MG63 (cell line): ENCODE measurements at places on chromosomes 5 and 9. TPM values are rescaled to one million over a fixed set of nuclear protein-coding genes. Genes with fewer than 3 reads are reported as not detected.

Gene DMRT3
- not detected in 2 replicates for total RNA-seq

DNA sequence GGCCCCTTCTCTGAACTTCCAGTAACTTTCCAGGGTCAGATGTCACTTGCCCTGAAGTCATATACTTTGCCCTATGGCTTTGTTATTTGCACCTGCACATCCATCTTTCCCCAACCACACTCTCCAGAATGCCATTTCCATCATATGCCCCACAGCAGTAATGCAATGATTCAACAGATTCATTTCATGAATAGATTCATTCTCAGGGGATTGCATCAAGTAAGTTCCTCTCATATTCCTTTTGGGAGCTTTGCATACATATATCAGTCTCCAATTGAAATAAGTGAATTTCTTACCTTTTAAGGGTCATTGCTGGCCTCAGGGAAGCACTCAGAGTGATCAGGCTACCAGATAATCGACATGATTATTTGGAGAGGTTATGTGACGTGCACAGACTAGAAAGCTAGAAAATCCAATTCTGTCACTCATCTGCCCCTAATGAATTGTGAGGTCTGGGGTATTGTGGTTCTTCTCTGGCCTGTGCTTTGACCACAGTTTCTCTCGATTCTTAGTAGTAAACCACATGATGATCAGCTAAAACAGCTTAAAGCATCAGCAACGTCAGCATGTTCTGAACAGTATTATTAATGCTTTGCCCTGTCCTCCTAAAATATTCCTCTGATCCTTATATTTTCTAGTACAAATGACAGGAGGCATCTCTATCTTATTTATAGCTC is 179.9 kb downstream of the ATPSCKMT start:
- DNase-seq, result no peak

GRCh38 chr5:65932676-65933075 is 6.3 kb downstream of the ERBIN start:
- no peak for DNase-seq

DNA sequence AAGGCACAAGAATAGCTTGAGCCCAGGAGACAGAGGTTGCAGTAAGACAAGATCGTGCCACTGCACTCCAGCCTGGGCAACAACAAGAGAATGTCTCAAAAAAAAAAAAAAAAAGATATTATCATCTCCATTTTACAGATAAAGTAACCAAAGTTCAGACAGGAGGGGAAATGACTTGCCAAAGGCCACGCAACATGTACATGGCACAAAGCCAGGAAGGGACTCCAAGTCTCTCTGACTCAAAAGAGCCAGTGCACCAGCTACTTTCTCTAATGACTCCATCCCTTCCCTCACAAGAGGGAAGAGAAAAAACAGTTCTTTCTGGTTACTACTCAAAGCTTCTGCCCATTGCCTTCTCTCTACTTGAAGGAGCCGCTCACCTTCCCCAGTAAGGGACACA is 34.1 kb downstream of the SIL1 start:
- peak; percentile 16 for DNase-seq

Gene TRPM3
- total RNA-seq, result not detected in 2 replicates

Gene GADD45G
- total RNA-seq, result 3.5 TPM in 1 of 2 replicates, not detected in the other

DNA sequence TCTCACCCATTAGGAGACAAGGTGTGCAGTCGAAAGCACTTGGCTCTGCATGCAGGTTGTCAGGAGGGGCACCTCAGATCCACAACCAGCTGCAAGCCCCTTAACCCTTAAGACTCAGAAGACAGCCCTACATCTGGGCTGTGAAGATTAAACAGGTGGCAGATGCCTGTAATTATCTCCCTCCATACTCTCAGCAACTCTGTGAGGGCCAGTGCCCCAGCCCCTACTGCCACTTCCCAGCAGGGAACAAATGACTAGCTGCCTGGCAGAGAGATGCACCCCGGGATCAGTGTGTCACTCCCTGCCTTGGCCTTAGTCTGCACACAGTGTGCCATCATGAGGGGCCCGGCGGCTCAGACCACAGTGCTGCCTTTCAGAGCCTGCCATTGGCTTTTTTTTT is 42.0 kb downstream of the CRB2 start:
- DNase-seq, result peak; percentile 20
